Right ventricle myocardium superior (tissue), 1 donor: ENCODE measurements at places on chromosomes 13 and 19. TPM values are rescaled to one million over a fixed set of nuclear protein-coding genes. Genes with fewer than 3 reads are reported as not detected.

Gene ZNF442
- 2.3 TPM for total RNA-seq

Gene C3
- 308 TPM for total RNA-seq

Gene HPN
- 5.6 TPM for total RNA-seq

Gene DLL3
- total RNA-seq, result not detected

Gene SIX5
- total RNA-seq, result 22.0 TPM

Gene EDNRB
- 26.0 TPM for total RNA-seq

Gene SLAIN1
- total RNA-seq, result 6.0 TPM

Gene ZNF574
- total RNA-seq, result 8.4 TPM

Gene FSD1
- not detected for total RNA-seq

Gene LYPD3
- total RNA-seq, result 0.16 TPM

Gene LSM4
- total RNA-seq, result 103 TPM

Gene CHST8
- total RNA-seq, result not detected

Gene PGLYRP2
- total RNA-seq, result not detected

Gene C19orf38
- 0.59 TPM for total RNA-seq
